ENCODE measurements at places on chromosomes 13 and 19.

- no peak for DNase-seq
Observed at GRCh38 chr13:62887046-62887445, 1471.4 kb upstream of the PCDH20 start.

- peak; percentile 37 for DNase-seq
Observed at GRCh38 chr19:54179921-54180461, 7.0 kb upstream of the TMC4 start.

DNA sequence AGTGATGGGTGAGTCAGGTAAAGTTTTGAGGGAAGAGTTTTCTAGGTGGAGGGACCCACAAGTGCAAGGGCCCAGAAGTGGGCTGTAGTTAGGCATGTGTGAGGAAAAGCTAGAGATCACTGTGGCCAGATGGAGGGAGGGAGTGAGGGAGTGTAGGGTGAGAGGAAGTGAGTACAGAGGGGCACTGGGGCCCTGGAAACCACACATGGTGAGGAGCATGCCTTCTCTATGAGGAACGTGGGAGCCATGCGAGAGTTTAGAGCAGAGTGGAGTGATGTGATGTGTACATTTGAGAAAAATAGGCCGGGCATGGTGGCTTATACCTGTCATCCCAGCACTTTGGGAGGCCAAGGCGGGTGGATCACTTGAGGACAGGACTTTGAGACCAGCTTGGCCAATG, 14.7 kb upstream of the SHKBP1 start:
- no peak for DNase-seq

- no peak for DNase-seq
Observed at GRCh38 chr13:20994441-20994821, 67.0 kb downstream of the LATS2 start.

DNA sequence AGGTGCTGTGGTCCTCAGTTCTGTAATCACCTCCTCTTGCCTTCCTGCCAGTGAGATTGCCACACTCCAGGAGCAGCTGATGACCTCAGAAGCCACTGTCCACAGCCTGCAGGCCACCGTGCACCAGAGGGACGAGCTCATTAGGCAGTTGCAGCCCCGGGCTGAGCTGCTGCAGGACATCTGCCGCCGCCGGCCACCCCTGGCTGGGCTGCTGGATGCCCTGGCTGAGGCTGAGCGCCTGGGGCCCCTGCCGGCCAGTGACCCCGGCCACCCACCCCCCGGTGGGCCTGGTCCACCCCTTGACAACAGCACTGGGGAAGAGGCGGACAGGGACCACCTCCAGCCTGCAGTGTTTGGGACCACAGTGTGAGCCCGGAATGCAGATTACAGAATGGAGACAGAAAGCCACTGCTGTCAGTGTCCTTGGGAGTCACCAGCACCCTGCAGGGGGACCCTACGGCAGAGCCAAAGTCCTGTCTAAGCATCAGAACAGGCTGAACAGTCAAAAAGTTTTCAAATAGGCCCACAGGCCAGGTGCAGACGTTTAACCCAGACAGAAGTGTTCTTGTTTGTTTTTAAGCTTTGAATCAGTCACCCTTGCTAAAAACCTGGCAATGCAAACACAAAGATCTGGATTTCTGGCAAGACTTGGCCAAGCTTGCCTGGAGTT, 4.2 kb downstream of the VMAC start:
- DNase-seq, result no peak

- no peak for DNase-seq
Observed at GRCh38 chr13:33537676-33538075, 252.1 kb upstream of the STARD13 start.

GRCh38 chr19:51295382-51296126, 15.9 kb upstream of the IGLON5 start:
- no peak for DNase-seq

- DNase-seq, result no peak
Observed at GRCh38 chr13:42028113-42028799, 20.2 kb upstream of the DGKH start.

- DNase-seq, result peak; percentile 8
Observed at GRCh38 chr19:24159707-24160106, 72.7 kb downstream of the ZNF254 start.

GRCh38 chr19:53881482-53882390, at the start of gene PRKCG:
PRKCG (plus strand) TSS chr19:53882197; CDS start chr19:53882495, 298 bp downstream.
- DNase-seq, result peak; percentile 30

GRCh38 chr19:18432275-18433014, 5.5 kb downstream of the ISYNA1 start:
- DNase-seq, result no peak

DNA sequence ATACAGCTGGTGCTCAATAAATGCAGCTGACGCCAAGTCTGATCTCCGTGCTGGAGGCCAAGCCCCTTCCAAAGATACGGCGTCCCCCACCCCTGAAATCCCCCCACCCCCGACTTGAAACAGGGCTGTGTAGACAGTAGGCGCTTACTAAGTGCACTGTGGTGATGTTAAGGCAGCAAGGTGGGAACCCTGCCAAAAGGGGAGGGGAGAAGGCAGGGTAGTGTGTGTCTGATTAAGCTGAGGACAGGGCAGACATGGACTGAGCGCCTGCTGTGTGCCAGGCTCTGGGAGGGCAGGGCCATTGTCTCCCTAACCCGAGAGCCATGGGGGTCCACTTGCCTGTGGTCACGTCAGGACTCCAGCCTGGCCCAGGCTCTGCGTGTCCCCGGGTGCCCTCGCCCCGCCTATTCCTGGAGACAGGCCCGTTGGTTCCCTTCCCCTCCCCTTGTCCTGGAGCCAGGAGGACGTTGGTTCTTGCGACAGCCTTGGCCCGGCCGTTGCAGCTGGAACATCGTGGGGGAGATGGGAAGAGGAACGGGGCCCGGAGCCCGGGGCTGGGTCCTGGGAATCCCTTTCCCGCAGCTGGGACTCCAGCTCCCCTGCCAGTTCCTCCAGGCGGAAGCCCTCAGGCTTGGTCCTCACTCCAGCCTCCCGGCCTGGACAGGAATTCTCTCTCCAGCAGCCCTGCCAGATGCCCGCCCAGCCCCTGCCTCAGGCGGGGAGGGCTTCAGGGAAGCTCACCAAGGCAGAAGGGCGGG, 1.7 kb upstream of the ELANE start:
- DNase-seq, result peak; percentile 75

DNA sequence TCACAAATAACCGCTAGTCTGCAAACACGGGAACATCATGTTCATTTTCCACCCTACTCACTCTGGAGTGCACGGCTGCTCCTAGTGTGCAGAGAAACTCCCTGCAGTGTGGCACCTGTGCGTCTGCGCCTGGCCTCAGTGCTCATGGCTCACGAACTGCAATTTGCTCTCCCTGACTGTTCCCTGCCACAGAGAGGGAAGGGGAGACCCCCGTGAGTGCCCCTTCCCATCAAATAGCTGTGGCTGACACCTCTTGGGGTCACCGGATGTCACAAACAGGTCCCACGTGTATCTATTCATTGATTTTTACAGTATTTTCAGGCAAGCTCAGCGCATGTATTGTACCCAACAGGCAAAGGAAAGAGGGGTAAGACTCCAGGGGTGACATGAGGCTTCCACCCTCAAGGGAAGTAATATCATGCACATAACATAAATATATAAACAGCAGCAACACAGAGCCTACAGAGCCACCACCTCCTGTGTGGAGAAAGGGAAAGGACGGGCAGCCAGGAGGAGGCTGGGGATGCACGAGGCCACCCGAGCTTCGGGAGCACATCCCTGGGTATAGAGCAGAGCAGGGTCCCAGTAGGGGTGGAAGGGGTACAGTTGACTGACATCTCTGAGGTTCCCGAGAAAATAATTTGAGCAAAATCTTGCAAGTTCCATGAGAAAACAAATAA, 140.3 kb upstream of the SOX1 start:
- DNase-seq, result no peak

- DNase-seq, result peak; percentile 19
Observed at GRCh38 chr19:55484593-55485438, at the start of gene NAT14. NAT14 (plus strand) TSS chr19:55485188; CDS start chr19:55485709, 521 bp downstream.

GRCh38 chr19:35797663-35798062, 15.0 kb downstream of the PRODH2 start:
- no peak for DNase-seq

DNA sequence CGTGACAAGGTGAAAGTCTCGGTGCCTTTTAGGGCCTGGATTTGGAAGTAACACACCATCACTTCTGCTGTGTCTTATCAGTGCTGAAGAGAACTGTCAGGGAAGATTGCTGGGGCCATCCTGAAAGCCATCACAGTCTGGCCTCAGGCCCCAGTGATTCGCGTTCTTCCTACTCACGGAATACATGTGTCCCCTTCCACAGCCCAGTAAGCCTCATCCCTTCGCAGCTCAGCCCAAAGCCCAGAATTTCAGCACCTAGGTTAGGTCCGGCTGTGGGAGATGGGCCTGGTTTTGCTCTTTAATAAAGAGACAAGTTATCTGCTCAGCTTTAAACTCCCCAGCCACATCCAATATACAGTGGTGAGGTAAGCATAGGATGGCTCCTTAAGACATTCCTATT, 113.0 kb upstream of the SPACA7 start:
- DNase-seq, result no peak

DNA sequence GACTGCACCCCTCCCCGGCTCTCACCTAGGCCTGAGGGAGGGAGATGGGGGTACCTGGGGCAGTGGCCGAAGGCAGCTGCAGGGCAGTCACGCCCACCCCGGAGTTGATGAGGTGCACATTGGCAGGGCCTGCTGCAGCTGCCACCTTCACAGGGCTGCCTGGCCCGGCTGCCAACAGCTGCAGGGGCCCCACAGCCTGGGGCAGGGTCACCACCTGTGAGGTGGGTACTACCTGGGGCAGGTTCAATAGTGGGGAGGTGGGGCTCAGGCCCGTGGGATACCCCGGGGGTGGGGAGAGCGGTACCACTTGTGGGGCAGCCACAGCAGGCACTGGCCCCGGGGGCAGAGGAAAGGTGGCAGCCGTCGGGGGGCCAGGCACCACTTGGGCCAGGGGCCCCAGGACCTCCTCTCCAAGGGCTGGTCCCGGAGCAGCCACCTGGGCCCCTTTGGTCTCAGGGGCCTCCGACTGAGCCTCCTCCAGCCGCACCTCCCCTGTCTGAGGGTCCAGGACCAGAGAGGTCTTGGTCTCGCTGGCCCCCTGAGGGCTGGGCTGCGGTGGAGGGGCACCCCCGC, 2.7 kb downstream of the SIX5 start:
- DNase-seq, result no peak

DNA sequence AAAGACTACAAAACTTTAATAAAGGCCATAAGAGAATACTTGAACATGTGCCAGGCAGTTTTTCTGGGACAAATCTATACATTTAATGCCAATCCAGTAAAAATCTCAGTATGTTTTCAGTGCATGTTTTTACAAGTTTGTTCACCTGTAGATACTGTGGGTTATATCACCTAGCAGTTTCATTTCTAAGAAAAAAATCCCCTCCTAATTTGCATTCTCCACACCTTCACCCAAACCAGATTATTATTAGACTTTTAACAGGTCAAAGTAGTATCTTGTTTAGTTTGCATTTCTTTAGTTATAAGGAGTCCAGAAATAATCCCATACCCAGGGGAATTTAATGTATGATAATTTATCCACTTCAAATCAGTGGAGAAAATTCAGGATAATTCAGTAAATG, 17.0 kb upstream of the LPAR6 start:
- no peak for DNase-seq

DNA sequence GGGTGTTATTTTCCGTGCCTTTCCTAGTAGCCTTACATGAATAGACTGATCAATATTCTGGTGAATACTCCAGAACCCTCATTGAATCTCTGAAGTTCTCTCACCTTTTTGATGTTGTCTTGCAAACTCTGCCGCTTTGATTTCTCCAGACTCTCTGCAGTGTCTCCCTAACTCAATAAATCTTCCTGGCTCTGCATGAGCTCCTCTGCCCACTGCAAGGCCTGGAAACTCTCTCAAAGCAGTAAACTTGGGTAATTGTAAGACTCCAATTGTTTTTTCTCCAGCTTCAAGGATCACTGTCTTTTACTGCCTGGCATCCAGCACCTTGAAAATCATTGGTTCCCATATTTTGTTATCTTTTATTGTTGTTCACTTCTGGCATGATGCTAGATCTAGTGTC, 198.4 kb downstream of the GPC5 start:
- no peak for DNase-seq

DNA sequence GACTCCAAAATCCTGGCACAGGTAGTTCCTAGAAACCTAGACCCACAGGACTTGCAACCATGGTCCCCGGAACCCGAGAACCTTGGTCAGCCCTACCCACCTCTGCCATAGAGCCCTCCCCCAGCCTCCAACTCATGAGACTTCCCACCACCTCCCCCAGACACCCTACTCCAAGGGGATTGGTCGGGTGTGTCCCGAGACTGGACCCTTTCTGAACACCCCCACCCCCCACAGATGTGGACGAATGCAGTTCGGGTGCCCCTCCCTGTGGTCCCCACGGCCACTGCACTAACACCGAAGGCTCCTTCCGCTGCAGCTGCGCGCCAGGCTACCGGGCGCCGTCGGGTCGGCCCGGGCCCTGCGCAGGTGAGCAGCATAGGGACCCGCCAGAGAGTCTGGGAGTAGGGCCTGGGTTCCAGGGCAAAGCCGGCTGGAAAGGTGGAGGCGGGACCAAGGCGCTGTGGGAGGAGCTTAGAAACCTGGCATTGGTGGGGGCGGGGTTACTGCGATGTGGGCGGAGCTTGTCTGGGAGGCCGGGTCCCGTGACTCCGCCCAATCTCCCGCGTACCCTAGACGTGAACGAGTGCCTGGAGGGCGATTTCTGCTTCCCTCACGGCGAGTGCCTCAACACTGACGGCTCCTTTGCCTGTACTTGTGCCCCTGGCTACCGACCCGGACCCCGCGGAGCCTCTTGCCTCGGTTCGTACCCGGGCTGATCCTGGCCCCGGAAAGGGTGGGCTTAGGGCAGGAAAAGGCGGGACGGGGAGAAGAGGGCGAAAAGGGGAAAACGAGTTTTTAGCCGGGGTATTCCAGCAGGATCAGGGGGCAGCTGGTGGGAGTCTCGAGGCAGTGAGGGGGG, 11.9 kb downstream of the LTBP4 start:
- DNase-seq, result no peak

GRCh38 chr19:54188215-54188871, 1.0 kb downstream of the MBOAT7 start:
- DNase-seq, result peak; percentile 13

DNA sequence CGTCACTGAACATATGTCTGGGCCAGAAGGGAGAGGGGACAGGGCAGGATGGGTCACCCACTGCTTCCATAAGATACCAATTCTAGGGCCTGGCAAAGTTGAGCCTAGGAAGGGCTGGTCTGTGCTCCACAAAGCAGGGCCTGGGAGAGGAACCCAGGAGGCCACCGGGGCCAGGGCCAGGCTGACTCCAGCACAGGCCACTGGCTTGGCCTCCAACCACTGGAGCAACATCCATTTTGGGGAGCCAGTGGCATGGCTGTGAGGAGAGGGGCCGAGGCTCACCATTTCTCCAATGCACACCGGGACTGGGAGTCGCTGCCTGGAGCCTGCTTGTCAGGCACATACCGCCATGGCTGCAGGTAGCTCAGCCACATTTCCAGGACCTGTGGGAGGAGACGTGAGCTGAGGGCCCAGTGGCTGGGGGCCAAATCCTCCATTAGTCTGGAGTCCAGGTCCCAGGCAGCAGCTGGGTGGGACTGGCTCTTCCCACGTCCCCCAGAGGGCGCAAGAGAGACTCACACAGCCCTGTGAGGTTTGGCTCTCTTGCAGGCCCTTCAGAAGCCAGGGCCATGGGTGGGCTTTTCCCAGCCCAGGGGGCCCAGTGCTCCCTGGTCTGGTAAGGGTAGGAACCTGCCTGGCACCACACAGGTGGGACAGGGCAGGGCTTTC, 27.7 kb downstream of the TUBA3C start:
- peak; percentile 17 for DNase-seq

- no peak for DNase-seq
Observed at GRCh38 chr13:48853728-48854102, 122.0 kb upstream of the FNDC3A start.

GRCh38 chr13:113182046-113182445, 23.6 kb downstream of the PROZ start:
- DNase-seq, result no peak
